Fibroblast of upper back skin (primary cell): ENCODE measurements at places on chromosomes 4 and X.

- no peak for DNase-seq
Measured at GRCh38 chrX:16558489-16558888, 91.5 kb upstream of the S100G start.

GRCh38 chrX:154804957-154805695, at the start of gene MPP1:
Gene MPP1 (minus strand): TSS chrX:154805485. CDS start chrX:154805373, 112 bp downstream.
- DNase-seq, result peak; percentile 58

GRCh38 chrX:5586726-5587125, 641.9 kb downstream of the NLGN4X start:
- no peak for DNase-seq

- peak; percentile 44 for DNase-seq
Measured at GRCh38 chr4:107125496-107125895, 89.4 kb upstream of the DKK2 start.

- no peak for DNase-seq
Measured at GRCh38 chrX:18674417-18674787, 2.5 kb upstream of the RS1 start.

GRCh38 chr4:85669204-85669603, 194.3 kb downstream of the ARHGAP24 start:
- no peak for DNase-seq

- peak; percentile 29 for DNase-seq
Measured at GRCh38 chrX:9339603-9340491, 125.0 kb upstream of the TBL1X start.

DNA sequence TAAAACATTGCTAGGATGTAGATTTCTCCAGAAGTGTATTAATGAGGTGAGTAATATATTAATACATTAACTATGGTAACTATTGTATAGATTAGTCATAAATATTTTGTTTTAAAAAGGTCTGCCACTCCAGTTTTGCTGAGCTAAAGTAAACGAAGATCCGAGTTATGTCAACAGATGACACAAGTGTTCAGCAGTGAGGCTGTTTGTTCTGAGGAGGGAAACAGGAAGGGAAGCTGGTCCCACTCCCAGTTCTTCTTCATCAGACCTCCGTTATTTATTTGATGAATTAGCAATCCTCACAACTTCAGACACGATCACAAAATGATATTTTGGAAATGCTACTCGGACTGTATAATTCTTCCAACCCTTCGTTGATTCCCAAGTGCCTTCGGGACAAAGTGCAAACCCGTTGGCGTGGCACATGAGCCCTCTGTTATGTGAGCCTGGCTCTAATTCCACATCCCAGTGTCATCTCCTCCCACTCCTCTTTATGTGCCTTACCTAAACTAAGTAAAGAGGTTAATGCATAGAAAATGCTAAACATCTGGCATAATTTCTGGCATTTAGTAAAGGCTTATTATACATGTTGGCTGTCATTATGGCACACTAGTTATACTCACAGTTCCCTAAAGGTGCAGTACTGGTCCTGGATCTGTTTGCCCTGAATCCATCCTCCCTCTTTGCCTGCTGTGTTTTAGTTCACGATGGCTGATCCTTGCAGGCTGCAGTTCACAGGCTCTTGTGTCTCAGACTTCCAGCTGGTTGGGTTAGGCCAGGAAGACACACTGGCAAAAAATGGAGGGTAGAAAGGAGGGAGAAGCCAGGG, 190.6 kb upstream of the LNX1 start:
- no peak for DNase-seq

- no peak for DNase-seq
Measured at GRCh38 chrX:41108007-41108406, 22.8 kb downstream of the USP9X start.

- DNase-seq, result no peak
Measured at GRCh38 chrX:32280921-32281320, 930.4 kb downstream of the DMD start.

- DNase-seq, result peak; percentile 85
Measured at GRCh38 chrX:77493677-77494553, 46.7 kb downstream of the FGF16 start.

- DNase-seq, result no peak
Measured at GRCh38 chr4:162682651-162683050, 484.0 kb downstream of the NAF1 start.

- DNase-seq, result no peak
Measured at GRCh38 chr4:7956270-7956808, 16.7 kb upstream of the AFAP1 start.

DNA sequence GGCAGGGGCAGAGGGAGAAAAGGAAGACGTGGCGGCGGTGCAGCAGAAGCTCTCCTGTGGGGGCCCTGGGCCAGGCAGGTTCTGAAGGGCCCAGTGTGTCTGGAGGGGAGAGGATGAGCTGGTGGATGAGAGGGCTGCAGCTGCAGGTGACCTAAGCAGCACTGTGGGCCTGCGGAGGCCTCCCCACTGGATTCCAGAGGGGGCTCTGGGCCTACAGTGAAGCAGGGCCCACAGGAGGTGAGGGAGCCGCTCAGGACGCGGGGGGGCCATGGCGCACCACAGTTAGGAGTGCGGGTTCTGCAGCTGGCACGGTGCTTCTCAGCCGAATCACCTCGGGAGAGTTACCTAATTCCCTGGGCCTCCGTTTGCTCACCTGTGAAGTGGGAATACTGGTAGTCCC, 10.5 kb downstream of the ABLIM2 start:
- DNase-seq, result no peak

- DNase-seq, result no peak
Measured at GRCh38 chr4:180059216-180059881, 2183.9 kb upstream of the TENM3 start.

GRCh38 chrX:11778230-11778629, 20.2 kb downstream of the MSL3 start:
- peak; percentile 11 for DNase-seq
